ENCODE measurements at places on chromosomes 13 and 19.

DNA sequence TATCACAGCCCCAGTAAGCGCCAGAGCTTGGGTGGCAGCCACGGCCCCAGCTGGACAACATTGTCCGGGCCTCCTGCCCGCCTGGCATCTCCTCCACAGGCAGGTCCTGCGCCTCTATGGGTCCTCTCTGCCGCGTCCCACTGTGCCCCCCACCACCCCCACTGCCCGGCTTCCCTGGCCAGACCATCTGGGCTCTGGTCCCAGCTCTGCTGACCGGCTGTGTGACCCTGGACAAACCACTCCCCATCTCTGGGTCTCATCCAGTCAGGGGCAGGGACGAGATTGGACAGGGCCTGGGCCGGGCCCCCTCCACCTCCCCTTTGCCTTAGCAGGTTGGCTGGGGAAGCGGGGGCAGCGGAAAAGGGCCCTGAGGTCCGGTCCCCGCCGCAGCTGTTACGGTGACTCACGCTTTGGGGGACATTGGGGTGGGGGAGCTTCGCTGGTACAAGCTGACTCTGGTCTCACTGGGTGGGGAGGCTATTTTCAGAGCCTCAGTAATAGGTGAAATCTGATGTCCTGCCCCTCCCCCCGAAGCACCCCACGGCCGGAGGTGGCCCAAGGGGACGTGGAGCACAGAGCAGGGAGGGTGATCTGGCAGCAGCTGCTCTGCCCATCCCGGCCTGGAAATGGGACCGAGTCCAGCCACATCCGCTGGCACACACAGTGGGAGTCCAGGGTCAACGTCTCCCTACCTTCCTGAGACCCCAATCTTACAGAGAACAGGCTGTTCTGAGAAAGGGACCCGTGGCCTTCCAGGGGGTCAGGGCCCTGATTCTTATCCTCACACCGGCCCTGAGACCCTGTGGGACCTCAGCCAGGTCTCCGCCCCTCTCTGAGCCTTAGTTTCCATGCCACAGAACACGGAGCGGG, 9.1 kb downstream of the NFIC start:
- H3K4me1 ChIP-seq, result peaks cover 17% of the 10 kb centered on the region
- no peak overlapping the region for H3K4me3 ChIP-seq
- H3K27me3 ChIP-seq, result peaks cover 48% of the 10 kb centered on the region
- no peak overlapping the region for H3K27ac ChIP-seq
- DNase-seq, result no peak

- H3K36me3 ChIP-seq, result no peaks in the 10 kb centered on the region
- H3K4me3 ChIP-seq, result no peak overlapping the region
- peaks cover 82% of the 10 kb centered on the region for H3K27me3 ChIP-seq
- DNase-seq, result no peak
Observed at GRCh38 chr19:1455002-1455335, 5.0 kb downstream of the APC2 start.

GRCh38 chr19:3062165-3063105, at the start of gene TLE5:
TSS of gene TLE5 (minus strand) at chr19:3062495. CDS start at chr19:3062200, 295 bp downstream.
- peak; percentile 57 for DNase-seq
- H3K4me3 ChIP-seq, result peak within 1 kb of the TSS; percentile 79
- H3K4me1 ChIP-seq, result peaks cover 29% of the 10 kb centered on the region
- no peaks in the 10 kb centered on the region for H3K27me3 ChIP-seq
- H3K36me3 ChIP-seq, result peaks cover 8% of the 10 kb centered on the region

GRCh38 chr19:45768984-45769782, at the start of gene SIX5:
TSS of gene SIX5 (minus strand) at chr19:45769252. CDS start at chr19:45768844, 408 bp downstream.
- peak; percentile 100 for DNase-seq
- peak within 1 kb of the TSS; percentile 98 for H3K4me3 ChIP-seq
- peak within 1 kb of the TSS; percentile 100 for H3K27ac ChIP-seq

- peak overlapping the region; percentile 23 for H3K27ac ChIP-seq
- peaks cover 5% of the 10 kb centered on the region for H3K36me3 ChIP-seq
- DNase-seq, result no peak
- H3K27me3 ChIP-seq, result peaks cover 6% of the 10 kb centered on the region
- H3K4me3 ChIP-seq, result no peak overlapping the region
Observed at GRCh38 chr19:42024622-42025111, 30.6 kb upstream of the ATP1A3 start.

Data from mesothelial cell of epicardium (in vitro differentiated cells).